ENCODE measurements at places on chromosomes 16 and 17.

DNA sequence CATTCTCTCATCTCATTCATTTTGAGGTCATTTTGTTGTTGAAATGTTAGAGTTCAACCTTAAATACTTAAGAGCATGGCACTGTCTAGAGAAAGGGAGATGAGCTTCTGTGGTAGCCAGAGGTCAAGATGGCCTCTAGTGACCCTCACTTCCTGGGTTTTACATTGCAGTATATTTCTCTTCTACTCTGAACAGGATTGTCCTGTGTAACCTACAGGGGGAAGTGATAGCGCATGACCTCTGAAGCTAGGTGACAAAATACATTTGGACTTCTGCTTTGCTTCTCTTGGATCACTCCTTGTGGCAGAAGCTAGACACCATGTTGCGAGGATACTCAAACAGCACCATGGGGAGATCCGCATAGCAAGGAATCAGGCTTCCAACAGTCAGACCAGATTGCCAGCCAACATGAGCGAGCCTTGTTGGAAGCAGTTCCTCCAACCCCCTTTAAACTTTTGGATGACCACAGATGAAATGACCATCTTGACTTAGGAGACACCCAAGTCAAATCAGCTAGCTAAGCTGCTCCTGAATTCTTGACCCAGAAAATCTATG, 748.4 kb downstream of the MAF start:
- no peak for DNase-seq

GRCh38 chr17:15920758-15921239, 24.1 kb upstream of the ADORA2B start:
- no peak for DNase-seq

GRCh38 chr17:18248811-18249210, 9.7 kb downstream of the FLII start:
- DNase-seq: no peak

DNA sequence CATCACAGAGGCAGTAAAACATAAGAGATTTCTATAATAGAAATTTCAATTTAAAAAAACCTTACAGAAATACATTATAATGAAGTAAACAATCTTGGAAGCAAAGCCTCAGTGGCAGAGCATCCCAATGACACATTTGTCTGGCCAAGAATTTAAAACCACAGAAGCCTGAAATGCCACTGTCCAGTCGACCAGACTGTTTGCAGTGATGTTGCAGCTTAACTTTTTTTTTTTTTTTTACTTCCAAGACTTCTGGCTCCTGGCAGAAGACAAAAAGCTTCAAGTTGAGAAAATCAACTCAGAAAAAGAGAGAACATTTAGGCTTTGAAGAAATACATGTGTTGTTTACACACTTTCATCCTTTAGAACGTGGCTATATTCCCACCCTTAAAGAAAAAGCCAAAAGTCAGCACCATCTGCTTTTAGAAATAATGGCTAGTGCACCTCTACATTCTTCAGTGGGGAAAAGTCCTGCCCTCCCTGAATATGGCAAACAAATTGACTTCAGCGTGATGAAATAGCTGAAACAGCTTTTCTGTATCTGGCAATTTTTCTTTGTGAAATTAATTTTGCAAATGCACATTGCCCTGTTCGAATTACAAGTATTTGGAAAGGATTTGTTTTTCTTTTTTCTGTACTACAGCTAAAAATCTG, 205.5 kb upstream of the MON1B start:
- no peak for DNase-seq

GRCh38 chr16:4385066-4385788, 13.6 kb downstream of the VASN start:
- no peak for DNase-seq

DNA sequence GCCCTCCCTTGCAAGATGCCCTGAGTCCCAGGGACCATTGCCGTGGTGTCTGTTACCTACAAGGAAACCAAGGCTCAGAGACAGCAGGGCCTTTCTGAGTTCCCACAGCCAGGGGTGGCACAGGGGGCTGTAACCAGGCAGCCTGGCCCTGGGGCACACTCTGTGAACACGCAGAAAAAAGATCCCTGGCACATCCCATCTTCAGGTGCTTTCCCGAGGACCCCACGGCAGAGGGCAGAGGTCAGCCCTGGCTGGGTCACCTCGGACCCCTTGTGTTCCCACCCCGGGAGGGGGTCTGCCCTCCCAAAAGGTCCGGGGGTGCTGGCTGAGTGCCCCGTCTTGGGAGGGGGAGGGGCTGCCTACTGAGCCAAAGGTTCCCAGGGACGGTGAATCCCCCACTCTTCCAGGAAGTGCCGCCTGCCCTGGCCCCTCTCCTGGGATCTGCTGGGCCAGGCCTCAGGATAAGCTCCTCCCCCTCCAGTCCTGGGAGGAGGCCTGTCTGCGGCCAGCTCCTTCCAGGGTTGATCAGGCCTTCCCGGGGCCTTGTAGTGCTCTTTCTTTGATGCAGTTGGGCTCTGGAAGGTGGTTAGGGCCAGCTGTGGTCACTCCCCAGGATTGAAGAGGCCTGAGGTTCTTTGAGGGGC, 8.1 kb downstream of the GLIS2 start:
- DNase-seq: peak; percentile 80

GRCh38 chr16:2955779-2956578, 8.1 kb upstream of the KREMEN2 start:
- no peak for DNase-seq

GRCh38 chr17:77886387-77886728, 72.1 kb upstream of the TNRC6C start:
- peak; percentile 13 for DNase-seq

DNA sequence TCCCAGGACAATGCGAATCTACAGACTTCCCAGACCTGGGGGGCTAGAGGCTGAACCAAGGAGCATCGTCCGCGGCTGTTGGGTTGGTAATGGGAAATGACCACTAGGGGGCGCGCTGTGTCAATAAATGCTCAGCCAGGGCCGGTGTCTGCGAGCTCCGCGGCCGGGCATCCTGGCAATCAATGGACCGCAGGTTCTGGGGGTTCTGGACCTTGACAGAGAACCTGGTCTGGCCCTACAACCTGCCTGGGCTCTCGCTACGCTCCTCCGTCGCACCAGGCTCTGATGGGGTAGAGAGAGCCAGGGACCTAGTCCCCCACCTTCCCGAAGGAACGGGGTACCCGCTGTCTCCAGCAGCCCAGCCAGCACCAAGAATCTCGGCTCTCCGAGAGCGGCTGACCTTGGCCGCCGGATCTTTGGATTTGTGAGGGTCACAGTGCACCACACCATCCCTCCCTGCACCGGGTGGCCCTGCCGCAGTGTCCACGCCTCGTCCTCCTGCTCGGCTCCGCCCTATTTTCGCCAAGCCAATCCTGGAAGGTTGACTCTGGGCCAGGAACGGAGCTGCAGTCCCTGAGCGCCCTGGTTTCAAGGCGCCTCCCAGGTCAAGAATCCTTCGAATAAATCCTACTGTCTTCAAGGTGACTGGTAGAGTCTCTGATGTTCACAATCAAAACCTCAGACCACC, 20.4 kb upstream of the BEAN1 start:
- DNase-seq: peak; percentile 91

DNA sequence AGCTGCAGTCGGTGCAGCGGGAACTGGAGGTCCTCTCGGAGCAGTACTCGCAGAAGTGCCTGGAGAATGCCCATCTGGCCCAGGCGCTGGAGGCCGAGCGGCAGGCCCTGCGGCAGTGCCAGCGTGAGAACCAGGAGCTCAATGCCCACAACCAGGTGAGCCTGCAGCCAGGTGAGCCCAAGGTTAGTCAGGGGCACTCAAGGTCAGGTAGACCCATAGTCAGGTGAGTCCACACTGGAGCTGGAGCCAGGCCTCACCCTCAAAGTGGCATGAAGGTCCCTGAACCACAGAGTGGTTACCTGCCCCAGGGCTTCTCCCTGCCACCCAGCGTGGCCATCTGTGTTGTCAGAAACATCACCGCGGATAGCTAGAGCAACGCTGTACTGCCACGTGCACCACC, 32.2 kb downstream of the PLD6 start:
- no peak for DNase-seq

GRCh38 chr17:51848451-51848850, 310.1 kb downstream of the CA10 start:
- no peak for DNase-seq

- DNase-seq: no peak
Measured at GRCh38 chr16:8481810-8482209, 108.5 kb downstream of the TMEM114 start.

DNA sequence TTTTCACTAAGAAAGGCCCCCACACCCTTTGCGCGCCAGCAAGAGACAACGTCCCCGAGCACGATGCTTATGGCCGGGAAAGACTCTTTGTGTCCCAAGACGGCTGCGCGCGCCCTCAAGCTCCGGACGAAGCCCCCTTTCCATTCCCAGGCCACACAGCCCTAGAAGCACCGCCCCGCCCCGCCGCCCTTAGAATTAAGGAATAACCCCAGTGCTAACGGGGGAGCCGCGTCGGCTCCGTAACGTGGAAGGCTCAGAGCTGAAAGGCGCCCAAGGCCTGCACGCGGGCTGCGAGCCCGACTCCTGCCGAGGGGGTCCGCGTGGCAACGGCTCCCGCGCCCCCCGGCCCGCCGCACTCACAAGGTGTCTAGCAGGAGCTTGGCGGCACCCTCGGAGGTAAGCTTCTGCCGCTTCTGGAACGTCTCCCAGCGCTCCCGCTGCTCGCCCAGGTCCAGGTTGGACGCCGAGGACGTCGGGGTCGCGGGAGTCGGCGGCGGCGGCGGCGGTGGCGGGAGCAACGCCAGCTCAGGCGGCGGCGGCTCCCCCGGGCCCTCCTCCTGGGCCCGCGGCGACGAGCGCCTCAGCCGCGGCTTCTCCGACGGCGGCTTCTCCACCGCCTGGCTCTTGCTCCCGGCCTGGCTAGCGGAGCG, 477 bp downstream of the CENPV start:
- DNase-seq: peak; percentile 60

DNA sequence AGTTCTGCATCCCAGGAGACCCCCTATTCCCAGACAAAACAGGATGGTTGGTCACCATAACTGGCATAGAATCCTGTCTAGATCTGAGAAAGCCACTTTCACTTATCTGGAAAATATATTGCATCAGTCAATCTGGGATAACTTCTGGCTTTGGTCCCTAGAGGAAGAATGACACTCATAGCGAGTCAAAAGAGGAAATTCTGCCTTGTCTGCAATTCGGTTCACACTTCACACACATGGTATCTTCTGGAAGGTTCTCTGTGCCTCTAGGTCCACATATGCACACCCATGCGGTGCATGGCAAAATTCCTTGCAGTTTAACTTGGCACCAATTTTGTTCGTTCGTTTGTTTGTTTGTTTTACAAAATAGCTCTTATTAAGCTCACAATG, 49.2 kb upstream of the WSCD1 start:
- no peak for DNase-seq

GRCh38 chr17:33179151-33179550, 113.9 kb downstream of the ASIC2 start:
- no peak for DNase-seq

GRCh38 chr17:42221886-42222745, 27.8 kb upstream of the GHDC start:
- peak; percentile 49 for DNase-seq

GRCh38 chr17:75124041-75124818, 7.3 kb downstream of the NT5C start:
- no peak for DNase-seq

- no peak for DNase-seq
Measured at GRCh38 chr16:1276580-1276878, 20.7 kb downstream of the TPSD1 start.

- no peak for DNase-seq
Measured at GRCh38 chr16:75836347-75837010, 110.2 kb upstream of the CPHXL start.

GRCh38 chr16:87425941-87426340, 33.8 kb downstream of the MAP1LC3B start:
- DNase-seq: no peak
